ENCODE measurements at places on chromosomes 4 and X.

- no peak for DNase-seq
Observed at GRCh38 chr4:187849556-187850225, 145.9 kb upstream of the ZFP42 start.

GRCh38 chr4:148651991-148652390, 209.8 kb upstream of the NR3C2 start:
- DNase-seq = no peak

- no peak for DNase-seq
Observed at GRCh38 chr4:73952352-73952751, 29.5 kb downstream of the PF4 start.

DNA sequence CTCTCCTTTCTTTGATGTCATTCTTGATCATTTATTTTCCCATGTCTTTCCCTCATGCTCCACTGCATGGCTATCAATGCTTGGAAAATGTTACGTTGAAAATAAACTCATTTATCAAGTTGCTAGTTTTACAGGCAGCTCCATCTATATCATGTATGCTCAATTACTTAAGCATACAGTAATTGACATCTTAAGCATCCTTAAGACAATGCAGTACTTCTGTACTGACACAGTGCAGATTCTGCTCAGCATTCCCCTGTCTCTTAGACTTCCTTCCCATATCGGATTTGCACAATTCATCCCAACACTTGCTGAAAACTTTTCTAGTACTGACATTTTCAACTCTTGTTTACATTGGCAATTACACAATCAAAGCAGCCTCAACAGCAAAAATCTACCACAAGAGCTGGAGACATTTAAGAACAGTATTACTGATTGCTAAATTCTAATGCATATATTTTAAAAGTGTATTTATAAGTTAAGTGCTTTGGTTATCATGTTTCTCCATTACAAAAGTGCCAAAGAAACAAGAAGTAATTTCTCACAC, 165.6 kb downstream of the ATP10D start:
- DNase-seq = no peak

DNA sequence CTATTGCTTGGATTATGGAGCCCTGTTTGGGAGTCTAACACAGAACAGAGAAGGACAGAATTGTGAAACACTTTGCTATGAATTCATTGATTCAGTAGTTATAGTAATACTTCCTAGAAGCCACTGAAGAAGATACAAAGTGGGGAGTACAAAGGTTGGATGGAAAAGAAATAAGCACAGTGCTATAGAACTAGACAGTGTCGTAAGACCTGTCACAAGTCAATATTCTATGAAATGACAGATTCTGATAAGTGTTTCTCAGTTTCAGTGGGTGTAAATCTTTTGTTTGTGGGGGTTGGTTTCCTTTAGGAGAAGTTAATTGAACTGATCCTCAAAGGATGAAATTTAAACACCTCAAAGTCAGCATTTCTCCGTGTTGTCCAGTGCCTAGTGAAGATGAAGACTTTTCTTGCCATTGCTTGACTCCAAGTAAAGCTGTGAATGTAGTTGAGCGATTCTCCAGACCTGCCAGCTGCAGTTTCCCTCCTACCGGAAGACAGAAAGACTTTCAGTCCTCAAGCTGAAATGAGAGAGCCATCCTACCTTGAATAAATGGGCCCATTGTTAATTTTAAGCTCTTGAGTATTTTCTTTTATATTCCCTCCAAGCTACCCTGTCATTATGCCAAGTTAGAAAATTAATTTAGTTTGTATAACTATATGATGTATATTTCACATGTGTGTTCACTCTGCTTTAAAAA, 7.9 kb downstream of the PDLIM5 start:
- DNase-seq = no peak

DNA sequence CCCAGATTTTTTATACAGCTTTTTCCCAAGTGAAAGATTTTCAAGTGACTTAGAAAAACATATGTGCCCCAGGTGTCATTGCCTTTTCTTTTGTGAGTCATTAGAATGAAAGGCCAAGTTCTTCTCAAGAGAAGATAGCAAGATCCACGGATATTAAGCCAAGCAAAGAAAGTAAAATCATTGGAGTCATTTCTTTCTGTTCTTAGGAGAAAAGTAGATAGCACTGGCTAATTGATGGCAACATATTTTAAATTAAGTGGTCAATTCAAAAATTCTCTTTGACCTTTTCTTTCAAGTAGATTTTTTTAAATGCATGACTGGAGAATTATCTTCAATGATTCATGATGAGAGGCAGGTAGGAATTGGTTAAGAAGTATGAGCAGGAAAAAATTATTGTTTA, 94.4 kb downstream of the HHIP start:
- no peak for DNase-seq

DNA sequence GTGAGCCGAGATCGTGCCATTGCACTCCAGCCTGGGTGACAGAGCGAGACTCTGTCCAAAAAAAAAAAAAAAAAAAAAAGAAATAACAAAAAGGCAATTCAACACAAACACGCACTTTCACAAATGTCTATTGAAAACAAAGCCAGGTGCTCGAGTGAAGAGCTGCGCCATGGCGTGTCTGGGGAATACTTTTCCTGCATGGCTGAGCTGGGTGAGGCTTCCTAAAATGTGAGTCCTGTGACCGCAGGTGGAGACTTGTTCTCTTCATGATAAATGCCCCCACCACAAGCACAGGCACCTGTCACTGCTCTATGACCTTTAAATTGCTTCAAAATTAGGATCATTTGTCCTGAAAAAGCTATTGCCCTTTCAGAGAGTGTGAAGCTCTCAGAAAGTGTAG, 4.0 kb upstream of the ABLIM2 start:
- no peak for DNase-seq

DNA sequence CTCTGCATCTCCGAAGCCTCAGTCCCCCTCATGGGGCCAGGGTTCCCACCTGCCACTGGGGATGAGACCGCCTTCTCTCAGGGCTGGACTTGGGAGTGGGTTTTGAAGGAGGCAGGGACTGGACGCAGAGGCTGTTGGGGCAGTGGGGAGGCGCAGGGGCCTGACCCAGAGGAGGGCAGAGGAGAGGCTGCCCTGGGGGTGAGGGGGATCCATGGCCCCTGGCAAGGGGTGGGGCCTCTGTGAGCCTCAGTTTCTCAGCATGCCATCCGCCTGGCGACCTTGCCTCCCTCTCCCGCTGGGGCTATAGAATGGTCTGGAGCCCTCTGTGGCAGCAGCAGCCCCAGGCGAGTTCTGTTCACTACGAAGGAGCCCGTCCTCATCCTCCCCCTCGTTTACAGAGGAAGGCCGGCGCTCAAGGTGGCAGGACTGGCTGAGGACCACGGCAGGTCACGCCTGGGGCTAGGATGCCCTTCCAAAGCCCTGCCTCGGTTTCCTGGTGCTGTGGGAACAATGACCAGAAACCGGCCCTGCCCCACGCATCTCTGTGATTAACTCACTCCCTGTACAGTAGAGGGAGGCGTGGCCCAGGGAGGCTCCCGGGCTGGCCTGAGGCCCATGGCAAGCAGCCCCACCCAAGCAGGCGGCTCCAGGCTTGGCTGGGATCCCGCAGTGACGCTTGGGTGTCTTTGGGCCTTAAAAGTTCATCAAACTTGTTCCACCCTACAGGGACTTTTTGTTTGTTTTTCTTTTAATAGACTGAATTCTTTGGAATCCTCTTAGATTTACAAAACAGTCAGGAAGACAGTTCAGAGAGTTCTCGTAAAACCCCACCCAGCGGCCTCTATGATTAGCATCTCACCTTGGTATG, 16.0 kb upstream of the SH3TC1 start:
- no peak for DNase-seq

- no peak for DNase-seq
Observed at GRCh38 chr4:7105276-7105675, 37.4 kb upstream of the GRPEL1 start.

DNA sequence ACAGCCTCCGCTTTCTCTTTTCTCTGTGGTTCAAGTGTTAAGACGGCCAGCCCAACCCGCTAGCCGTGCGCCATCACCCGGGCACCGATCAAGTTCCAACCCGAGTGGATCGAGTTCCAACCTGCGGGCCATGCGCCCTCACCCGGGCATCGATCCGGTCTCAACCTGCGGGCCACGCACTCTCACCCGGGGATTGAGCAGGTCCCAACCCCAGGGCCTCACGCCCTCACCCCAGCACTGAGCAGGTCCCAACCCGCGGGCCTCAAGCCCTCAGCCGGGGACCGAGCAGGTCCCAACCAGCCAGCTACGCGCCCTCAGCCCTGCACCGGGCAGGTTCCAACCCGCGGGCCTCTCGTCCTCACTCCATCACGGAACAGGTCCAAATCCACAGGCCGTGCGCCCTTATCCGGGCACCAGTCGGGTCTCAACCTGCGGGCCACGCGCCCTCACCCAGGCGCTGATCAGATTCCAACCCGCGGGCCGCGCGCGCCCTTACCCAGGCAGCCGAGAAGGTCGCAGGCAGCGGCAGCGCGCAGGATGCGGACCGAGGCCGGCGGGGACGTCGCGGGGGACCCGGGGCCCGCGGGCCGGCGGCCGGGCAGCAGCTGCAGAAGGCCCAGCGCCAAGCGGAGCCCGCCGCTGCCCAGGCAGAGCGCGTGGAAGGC, 443 bp downstream of the GPR143 start:
- DNase-seq = no peak

DNA sequence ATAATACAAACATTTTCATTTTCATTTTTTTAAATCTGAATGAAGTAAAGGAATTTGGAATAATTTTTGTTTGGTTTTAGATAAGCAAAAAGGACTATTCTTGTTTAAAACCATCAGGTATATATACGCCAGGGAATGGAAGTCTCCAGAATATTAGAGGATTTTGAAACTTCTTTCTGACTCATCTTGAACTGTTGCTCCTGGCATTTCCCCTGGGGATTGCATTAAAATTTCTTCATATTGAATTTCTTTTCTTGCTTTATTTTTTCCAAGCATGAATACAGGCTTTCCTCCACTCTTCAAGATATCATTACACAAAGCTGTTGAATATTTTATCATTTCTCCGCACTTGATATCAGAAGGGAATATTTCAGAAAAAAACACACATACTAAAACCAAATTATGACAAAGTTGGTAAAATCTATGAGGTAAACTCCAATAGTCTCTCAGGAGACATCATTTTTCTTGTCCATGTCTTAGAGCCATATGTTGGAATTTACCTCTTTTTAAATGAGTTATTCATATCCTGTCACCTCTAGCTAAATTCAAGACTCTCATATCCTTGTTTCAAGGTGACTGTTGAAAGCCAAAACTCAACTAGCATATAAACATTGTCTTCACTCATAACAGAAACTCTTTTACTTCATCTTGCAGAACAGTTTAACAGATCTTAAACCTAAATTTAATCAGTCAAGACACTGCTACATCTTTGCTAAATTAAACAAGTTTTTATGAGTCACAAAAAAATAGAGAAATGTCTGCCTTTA, 20.7 kb upstream of the CSN1S1 start:
- DNase-seq = no peak

DNA sequence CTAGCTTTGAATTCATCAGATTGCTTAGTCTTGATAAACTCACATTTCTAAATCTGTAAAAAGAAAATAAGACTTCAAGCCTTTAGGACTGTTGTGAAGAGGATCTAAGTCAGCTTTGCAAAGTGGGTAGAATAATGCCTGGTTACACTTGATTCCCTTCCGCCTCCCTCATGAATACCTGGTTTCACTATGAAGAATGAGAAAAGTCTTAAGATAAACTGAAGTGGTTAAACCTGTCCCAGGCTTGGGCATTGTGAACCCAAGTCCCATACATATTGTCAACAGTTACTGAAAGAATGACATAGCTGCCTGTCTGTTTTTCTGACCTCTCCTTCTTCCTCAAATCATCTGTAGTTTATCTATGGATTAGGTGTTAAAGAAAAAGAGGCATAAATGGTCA, 16.7 kb upstream of the GBA3 start:
- DNase-seq = no peak

DNA sequence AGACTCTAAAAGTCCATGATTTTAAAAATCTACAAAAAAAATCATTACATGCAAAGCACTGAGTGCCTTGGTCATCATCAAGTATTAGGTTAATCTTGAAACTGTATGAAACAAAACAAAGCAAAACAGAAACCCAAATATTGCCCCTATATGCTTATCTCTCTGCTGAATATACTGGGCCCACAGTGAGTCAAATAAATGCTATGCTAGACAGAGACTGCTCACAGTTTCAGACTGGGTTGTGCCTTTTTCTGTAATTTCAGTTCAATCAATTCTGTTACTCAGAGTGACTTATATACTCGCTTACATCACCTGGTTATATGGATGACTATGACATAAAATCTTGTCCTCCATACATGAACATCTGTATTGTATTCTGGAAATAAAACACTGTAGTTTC, 257.1 kb upstream of the ACTRT1 start:
- no peak for DNase-seq

DNA sequence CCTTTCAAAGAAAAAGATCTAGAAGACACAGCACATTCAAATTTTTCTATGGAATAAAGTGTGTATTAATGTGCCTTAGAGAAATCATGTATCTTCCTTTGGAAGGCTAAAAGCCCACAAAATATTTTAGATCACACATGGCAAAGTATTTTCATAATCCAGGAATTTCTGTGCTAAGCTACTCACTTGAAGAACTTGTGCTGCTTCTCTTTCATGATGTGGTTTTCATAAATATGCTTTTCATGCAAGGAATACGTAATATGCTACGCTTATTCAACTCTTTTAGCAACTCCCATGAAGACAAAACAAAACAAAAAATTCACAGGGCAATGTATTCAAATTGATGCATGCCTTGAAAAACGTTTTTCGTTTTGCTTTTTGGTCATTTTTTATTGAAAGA, 125.6 kb downstream of the ARHGAP24 start:
- no peak for DNase-seq

DNA sequence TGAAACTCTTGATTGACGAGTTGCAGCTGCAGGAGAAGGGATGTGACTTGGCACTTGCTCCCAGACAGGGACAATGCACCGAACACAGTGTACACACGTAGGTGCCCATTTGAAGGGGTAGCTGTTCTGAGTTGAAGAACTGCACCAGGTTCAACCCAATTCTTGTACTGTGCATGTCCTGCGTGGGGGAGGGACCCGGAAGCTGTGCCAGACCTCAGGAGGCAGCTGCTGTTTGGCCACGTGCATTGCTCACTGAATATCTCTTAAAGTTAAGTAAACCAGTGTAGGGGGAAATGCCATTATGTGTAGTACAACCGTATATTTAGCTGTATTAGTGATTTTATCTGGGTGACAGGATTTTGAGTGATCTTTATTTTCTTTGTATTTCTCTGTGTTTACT, 12.0 kb upstream of the RBBP7 start:
- DNase-seq = no peak
